ENCODE measurements at places on chromosomes 1 and 21.

GRCh38 chr21:35366394-35367080, 317.4 kb upstream of the RUNX1 start:
- no peak for DNase-seq

GRCh38 chr1:93661829-93662474, 19.7 kb downstream of the BCAR3 start:
- peak; percentile 35 for DNase-seq

DNA sequence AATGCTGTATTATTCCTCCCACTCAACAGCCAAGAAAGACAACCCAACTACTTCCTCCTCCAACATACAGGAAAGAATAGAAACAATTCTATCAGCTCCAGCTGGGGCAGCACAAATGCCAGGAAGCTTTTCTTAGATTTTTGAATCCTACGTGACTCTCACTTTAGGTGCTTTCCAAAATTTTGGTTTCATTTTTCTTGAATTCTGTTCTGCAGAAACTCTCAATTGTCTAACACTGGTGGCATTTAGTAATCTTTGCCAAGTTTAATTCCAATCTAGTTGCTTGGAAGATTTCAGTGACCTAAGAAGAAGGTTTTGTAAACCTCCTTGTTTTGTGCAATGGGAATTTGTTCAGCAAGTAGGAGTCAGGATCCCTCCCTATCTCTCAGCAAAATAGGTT, 37.1 kb upstream of the DOCK7 start:
- DNase-seq: no peak

DNA sequence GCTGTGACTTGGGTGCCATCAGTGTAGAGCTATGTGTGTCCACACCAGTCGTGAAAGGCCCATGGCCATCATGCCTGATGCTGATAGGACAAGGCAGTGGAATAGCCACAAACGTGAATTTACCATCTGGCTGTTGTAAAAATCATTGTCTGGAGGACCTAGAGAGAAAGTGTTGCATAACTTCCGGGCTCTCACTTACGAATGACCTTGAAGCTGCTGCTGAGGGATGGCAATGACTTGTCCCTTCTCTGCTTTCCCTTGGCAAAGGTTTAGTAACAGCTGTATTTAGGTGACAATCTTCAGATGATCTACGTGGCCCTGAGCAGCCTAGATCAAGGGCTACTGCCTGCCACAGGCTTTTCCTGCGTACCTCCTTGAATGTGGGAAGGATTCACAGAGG, 5.8 kb downstream of the ATP1B1 start:
- DNase-seq: no peak

DNA sequence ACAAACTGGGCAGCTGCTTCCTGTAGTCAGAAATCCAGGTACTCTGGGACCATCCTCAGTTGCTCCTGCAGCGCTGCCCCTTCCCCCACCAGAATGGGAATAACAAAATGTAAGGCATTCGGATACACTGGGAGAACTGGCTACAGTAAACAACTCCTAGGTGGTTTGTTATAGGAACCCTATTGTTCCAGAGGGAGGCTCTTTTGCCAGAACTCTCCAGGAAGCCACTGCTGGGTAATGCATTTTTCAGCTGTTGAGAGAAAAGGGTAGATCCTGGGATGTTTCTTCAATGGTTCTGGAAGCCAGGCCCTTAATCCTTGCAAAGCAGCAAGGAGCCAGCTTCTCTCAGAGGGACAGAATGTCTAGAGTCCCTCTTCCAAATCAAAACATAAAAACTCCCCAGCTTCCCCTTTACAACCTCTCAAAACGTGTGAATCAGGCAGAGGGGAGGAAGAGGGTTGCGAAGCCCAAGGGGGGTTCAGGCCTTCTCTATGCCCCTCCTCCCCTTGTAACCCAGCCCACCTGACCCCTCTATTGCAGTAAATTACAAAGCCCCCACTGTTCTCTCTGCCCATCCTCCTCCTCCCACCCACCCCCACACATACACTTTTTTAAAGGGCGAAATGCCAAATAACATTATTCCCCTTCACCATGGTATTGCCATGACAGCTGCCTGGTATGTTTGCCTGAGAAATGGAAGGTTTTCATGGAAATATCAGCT, 29.1 kb downstream of the PLPP3 start:
- DNase-seq: no peak

DNA sequence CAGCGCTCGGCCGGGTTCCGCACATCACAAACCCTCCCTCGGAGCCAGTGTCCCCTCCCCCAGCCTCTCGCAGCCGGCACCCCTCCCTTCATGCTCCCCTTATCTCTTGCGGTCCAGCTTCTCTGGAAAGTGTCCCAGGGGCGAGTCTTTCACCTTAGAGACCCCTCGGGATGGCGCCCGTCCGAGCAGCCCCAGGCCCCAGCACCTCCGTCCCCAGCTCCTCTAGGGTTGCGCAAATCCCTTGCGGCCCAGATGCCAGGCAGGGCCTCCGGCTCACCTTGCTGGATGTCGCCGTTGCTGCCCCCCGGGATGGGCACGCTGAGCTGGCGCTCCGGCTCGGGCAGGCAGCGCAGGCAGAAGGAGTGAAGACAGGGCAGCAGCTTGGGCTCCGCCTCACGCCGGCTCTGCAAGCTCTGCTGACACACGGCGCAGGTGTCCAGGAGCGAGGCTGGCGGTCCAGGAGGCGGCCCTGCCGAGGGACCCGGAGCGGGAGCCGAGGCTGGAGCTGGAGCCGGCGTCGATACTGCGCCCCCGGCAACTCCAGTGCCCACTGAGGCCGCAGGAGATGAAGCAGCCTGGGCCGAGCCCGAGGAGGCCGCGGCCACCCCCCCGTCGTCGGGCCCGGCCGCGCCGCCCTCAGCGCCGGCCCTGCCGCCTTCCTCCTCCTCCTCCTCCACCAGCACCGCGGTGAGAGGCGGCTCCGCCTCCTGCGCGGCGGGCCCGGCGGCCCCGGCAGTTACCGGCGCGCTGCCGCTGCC, 550 bp downstream of the TRIM33 start:
- DNase-seq: peak; percentile 38

DNA sequence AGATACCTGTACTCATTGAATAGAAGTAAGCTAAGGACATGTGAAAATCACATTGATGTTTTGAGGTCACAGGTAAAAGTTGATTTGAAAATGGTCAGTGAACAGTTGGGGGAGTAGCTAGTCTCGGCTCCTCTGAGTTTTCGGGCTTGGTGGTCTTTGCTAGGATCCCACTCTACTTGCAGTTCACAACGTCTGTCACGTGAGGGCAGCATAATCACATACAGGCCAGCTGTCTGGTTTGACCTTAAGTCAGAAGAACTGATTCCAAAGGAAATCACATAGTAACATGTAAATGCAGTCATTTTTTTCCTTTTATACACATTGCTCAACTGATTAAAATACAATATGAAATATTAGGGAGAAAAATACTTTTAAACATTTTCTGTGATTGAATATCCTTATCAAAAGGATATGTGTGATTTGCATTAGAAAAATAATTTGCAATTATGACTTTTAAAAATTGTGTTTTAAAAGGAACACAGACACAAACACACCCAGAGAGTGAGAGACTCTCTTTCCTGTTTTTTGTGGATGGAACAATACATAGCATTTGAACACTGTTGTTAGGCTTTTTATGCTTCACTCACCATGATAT, 21.8 kb upstream of the PDC start:
- peak; percentile 77 for DNase-seq

DNA sequence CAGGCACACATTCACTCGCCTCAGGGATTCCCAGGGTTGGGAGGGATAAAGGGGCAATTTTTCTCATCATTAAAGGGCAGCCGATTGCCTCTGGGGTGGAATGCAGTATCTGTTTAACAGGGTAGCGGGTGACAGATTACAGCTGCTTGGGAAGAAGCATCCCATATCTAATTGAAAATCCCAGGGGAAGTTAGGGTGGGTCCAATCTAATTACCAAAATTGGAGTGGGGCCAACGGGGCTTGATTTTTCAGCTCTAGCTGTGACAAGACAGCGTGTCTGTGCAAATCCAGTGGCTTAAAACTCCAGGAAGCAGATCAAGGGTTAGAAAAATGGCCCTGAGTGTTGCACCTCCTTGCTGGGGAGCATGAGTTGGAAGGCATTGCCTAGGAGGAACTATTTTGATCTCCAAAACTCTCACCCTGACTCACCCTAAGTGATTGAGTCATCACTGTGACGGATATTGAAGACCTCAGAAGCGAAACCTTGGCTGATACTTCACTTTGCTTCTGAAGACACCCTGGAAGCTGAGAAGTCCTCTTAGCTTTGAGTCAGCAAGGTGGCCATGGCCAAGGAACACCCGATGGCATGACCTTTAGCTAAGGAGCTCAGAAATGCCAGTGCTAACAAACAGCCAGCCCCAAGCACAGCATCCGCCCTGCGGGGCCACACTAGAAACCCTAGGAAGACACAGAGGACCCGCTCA, 46.0 kb downstream of the GRHL3 start:
- DNase-seq: peak; percentile 85

- no peak for DNase-seq
These were observed 113.8 kb downstream of the CASZ1 start for GRCh38 chr1:10682449-10683309.

GRCh38 chr1:172870901-172871606, 179.7 kb downstream of the TNFSF18 start:
- DNase-seq: peak; percentile 41

GRCh38 chr21:41425588-41425953, 468 bp upstream of the MX1 start:
- no peak for DNase-seq

GRCh38 chr1:70909262-70909822, 138.3 kb downstream of the PTGER3 start:
- no peak for DNase-seq

GRCh38 chr21:36550761-36551160, 70.8 kb upstream of the CLDN14 start:
- DNase-seq: no peak

DNA sequence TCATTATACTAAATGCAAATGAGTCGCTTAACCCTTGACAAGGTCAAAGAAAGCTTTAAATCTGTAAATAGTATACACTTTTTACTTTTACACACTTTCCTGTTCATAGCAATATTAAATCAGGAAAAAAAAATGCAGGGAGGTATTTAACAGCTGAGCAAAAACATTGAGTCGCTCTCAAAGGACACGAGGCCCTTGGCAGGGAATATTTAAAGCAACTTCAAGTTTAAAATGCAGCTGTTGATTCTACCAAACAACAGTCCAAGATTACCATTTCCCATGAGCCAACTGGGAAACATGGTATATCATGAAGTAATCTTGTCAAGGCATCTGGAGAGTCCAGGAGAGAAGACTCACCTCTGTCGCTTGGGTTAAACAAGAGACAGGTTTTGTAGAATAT, 62.7 kb downstream of the CAPN2 start:
- DNase-seq: no peak

DNA sequence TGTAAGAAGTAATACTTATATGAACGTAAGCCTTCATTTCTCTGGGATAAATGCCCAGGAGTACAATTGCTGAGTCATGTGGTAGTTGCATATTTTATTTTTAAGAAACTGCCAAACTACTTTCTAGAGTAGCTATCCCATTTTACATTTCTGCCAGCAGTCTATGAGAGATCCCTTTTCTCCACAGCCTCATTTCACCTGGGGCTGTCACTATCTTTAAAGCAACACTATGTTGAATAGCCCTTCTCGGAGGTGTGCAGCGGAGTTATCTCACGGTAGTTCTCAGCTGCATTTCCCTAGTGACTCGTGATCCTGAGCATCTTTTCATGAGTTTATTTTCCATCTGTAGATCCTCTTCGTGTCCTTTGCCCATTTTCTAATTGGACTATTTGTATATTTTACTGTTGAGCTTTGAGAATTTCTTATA, 93.4 kb downstream of the ADARB1 start:
- DNase-seq: no peak

DNA sequence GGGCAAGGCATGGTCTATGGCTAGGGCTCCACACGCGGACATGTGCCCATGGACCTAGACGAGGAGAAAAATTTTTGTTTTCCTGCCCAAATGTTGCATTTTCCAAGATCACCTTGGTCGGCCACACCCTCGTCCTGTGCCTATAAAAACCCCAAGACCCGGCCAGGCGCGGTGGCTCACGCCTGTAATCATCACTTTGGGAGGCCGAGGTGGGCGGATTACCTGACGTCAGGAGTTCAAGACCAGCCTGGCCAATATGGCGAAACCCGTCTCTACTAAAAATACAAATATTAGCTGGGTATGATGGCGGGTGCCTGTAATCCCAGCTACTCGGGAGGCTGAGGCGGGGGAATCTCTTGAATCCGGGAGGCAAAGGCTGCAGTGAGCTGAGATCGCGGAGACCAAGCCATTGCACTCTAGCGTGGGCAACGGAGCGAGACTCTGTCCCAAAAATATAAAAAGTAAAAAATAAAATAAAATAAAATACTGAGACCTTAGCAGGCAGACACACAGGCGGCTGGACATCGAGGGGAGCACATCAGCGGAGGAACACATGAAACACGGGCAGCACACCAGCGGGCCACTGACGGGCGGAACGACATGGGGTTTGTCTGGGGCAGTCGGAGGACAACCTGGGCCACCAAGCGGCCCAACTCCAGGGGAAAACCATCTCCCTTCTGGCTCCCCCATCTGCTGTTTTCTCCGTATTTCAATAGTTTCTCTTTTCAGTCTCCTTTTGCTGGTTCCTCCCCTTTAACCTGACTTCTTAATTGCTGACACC, 60.7 kb upstream of the TBX15 start:
- no peak for DNase-seq

GRCh38 chr1:22221233-22221780, 78.4 kb upstream of the WNT4 start:
- no peak for DNase-seq

DNA sequence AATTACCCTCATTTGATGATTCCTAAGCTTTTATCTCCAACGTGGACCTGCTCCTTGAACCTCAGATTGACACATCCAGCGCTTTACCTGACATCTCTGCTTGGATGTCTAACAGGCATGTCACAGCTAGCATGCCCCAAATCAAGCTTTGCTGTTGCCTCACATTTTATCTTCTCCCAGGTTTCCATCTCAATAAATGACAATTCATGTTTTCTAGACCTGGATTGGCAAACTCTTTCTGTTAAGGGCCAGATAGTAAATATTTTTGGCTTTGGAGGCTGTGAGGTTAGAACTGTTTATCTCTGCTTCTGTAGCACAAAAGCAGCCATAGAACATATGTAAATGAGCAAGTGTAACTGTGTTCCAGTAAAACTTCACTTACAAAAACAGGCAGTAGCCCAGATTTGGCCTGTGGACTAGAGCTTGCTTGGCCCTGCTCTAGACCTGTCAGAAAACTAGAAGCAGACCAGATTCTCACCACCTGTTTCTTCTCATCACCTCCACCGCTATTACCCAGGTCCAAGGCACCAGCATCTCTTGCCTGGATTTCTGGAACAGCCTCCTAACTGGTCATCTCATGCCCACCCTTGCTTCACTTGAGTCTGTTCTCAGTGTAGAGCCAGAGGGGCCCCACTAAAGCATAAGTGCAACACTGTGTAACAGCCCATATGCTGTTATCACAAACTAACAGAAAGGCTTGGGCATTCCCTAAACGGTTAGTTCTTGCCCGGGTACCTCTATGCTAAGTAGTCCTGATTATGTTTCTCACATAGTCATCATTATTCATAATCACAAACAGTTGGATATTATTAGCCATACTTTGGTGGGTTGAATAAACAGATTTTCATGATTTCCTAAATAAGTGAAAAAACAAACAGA, 42.3 kb downstream of the UBE4B start:
- no peak for DNase-seq

DNA sequence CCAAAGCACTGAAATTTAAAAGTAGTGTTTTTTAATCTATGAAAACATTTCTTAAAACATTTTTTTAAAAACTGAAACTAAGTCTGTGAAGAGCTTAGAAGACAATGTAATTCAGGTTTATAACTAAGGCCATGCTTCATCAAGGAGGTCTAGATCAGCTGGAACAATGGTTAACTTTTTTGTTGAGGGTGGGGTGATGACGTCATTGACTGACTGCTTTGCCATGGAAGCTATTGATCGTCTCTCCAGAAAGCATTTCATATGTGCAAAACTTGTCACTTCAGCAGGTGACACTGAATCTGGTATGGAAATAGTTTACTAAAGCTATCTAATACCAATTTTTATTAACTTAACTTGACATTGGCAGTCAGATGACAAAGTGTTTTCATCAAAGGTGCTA, 21.0 kb downstream of the RAVER2 start:
- DNase-seq: no peak

All from A549 (cell line).